Epithelial cell of proximal tubule (primary cell): ENCODE measurements at places on chromosomes 11 and 22.

GRCh38 chr11:12420706-12421105 is 43.3 kb downstream of the PARVA start:
- DNase-seq, result no peak

DNA sequence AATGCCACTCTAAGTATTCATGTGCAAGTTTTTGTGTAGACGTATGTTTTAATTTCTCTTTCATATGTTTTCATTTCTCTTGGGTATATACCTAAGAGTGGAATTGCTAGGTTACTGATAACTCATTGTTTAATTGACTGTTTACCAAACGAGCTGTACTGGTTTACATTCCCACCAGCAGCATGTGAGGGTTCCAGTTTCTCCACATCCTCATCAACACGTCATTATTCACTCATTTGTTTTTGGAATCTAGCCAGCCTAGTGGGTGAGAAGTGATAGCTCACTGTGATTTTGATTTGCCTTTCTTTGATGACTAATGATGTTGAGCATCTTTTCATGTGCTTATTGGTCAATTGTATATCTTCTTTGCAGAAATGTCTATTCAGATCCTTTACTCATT is 4.0 kb downstream of the ANKRD13D start:
- no peak for DNase-seq

DNA sequence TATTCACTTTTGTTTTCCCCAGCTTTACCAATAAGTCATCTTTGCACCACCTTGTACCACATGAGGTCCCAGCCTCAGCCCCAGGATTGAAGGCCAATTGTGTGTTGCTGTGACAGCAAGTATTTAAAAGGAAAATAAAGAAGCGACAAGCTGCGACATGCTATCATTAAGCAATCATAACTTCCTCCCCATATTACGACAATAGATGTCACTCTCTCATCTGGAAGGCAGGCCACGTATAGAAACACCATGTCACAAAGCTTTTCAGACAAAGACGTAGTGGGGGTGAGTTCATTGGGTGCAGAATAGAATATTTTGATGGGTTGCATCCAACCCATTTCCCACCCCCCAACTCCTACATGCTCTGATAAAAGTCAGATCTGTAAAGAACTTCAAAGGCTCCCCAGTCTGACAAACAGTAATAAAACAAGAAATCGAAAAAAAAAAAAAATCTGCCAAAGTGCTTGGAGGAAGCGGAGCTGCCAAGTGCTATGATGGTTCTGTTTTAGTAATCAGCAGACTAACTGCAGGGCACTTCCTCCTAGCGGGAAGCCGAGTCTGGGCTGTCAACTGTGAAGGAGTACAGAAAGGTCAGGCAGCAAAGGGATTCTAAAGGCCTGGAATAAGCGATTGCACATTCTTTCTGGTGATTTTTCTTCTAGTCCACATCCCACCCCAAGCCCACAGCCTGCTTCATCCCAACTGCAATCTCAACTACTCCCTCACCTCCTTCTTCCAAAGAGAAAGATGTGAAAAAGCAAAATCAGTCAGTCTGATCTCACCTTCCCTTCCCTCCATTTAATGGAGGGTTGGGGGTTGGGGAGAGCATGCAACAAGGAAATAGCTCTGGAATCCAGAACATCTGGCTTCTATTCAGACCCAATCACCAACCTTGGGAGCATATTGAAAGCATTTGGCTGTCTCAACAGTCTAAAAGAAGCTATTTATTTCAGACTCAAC is 131.4 kb upstream of the UBASH3B start:
- DNase-seq, result no peak

DNA sequence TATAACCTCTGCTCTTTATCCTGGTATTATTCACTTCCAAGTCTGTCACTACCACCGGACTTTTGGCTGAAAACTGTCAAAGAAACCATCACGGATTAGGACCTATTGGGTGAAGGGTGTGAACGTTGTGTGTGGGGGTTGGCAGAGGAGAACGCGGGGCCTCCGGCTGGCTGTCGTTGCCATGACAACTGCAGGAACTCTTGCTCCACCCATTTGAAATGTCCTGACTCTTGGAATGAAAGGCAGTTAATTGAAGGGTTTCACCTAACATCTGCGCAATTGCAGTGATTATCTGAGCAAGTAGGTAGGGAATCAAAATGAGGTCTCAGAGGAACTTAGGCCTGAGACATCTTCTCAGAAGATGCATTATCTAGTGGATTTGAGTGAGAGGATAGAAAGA is 60.9 kb upstream of the CLMP start:
- DNase-seq, result no peak

- DNase-seq, result no peak
These were observed 1336.3 kb downstream of the FAM181B start for GRCh38 chr11:81397316-81397715.

DNA sequence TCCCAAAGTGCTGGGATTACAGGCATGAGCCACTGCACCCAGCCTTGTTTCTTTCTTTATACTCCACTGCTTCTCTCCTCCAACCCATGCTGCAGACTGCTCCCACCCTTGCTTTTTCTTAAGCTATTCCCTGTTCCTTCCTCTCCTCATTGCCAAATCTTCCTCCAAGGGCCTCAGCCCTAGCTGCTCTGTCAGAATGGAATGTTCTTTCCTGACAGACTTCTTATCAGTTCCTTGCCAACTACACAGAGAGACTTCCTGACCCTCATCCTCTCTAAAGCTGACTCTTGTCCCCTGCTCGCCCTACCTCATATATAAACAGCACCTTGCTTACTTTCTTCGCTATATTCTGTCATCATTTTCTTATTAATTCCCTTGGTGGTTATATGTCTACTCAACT is 16.9 kb upstream of the PIK3C2A start:
- DNase-seq, result no peak

GRCh38 chr11:44347538-44347937 is 37.6 kb upstream of the ALX4 start:
- DNase-seq, result no peak

GRCh38 chr11:129932381-129933067 is 37.1 kb upstream of the NFRKB start:
- no peak for DNase-seq

DNA sequence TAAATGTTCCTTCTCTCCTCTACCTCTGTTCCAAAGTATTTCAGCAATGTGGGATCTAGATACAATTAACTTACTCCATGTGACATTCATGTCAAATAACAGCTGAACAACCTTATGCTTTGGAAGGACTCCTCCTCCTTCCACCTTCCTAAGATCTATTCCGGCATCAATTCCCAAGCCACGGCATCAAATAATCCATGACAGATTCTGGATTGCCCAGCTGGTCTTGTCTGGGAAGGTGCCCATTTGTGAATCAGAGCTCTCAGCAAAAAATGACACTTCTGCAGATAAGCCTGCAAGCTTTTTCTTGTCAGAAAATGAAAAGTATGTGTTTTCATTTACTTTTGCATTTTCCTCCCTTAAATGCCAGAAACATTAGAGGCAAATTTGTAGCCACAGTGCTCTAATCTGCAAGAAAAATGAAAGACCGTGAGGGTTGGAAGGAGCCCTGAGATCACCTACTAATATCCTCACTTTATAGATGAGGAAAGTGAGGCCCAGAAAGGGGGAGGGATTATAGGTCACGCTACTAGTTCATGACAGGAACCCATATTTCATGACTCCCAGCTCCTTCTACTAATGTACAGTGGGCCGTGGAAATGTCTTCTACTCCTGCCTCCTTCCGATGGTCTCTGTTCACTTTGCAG is 124.0 kb downstream of the ME3 start:
- no peak for DNase-seq

GRCh38 chr11:121536126-121536525 is 83.4 kb upstream of the SORL1-AS1 start:
- no peak for DNase-seq

DNA sequence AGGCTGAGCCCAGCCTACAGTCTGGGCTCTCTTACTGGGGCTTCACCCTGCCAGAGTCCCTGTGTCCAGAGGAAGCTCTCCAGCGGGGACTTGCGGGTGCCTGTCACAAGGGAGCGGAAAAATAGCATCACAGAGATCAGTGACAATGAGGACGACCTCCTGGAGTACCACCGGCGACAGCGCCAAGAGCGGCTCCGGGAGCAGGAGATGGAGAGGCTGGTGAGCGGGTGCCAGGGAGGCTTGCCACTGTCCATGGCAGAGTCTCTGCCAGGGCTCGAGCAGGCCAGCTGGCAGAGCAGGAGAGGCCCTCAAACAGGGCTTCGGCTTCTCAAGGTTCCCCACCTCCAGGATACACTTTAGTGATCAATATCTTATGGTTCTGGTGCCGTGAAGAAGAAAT is 21.0 kb downstream of the PHLDB1 start:
- DNase-seq, result no peak

- DNase-seq, result no peak
These were observed 1.4 kb downstream of the CELSR1 start for GRCh38 chr22:46535876-46536536.

- DNase-seq, result no peak
These were observed 1.2 kb downstream of the BIRC3 start for GRCh38 chr11:102318469-102318868.

DNA sequence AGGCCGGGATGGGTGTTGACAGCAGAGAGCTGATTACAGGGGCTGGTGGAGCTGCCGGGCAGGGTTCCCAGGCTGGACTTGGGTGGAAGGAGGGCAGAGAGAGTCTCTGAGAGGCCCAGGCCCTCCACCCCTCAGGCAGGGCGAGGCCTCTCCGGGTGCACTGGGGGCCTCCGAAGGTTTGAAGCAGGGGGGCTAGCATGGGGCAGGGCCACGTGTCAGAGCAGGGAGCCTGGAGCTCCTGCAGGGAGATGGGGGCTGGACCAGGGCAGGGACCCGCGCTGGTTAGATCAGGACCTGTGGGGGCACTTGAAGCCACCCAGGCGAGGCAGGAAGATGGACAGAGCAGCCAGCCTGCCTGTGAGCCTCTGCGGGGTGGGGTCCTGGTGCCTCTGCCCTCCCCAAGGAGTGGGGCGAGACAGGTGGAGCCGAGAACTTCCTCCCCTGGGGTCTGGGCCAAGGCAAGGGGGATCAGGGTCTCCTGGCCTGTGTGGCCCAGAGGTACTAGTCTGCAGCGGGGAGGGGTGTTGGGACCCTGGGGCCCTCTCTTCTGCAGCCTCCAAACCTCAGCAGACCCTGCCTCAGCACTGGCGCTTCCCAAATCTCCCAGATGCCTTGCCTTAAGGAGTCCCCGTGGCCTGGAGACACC is 911 bp downstream of the PANX2 start:
- no peak for DNase-seq

DNA sequence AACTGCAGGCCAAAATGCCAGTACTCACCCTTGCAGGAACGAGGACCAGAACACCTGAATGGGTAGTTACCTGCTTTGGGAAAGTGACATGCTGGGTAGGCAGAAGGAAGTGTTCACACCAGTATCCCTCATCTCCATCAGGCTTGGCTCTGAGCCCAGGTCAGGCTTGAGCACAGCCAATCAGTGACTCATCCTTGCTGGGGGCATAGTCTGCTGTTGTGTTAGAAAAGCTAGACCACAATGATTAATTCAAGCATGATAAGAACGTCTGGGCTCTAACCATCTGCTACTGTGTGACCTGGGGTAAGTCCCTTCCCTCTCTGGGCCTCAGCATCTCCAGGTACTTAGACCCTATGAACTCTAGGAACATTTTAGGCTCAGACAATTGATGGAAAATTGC is 450.4 kb downstream of the MIAT start:
- peak; percentile 92 for DNase-seq

DNA sequence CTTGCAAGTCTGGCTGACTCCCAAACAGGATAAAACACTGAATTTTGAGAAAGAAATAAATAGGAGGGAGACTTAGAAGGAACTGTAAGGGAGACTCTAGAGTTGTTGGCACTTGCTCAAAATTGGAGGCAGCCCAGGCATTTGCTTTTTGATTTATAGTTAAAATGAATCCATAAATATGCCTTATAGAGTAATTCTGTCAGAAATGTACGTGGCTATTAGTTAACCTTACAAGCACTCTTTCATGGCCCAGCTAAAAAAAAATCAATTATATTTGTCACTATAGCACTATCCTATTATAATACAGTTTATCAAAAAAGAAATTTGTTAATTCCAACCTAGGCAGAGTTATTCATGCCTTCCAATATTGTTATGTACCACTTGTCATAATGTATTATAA is 1000.0 kb upstream of the CHORDC1 start:
- DNase-seq, result no peak

- no peak for DNase-seq
These were observed 98.2 kb upstream of the CEP126 start for GRCh38 chr11:101816613-101817012.

DNA sequence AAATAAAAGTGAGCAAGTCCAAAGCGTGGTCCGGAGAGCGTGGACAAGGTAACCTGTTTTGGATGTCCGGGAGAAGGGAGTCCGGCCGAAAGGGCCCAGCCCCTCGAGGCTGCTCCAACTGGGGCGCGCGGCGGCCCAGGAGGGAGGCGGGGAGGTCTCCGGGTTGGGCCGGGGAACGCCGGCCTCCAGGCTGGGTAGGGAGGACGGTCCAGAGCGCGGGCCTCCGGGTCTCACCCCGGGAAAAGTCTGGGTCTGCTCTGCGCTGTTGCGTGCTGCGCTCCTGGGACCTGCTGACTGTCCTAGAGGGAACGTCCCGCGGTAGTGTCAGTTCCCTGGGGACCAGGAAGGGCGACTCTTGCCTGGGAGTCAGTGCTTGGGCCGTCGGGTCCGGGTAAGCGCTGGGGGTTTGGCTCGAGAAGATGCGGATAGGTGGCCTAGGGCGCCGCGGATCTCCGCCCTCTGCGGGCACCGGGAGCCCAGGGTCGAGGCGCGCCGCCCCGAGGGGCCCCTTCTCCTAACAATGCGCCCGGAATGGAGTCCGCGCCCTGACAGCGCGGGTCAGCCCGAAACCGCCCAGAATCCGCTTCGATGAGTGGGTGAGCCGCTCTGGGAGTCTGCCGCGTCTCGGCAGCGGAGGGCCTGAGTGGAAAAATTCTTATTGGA is 988 bp upstream of the FLI1 start:
- DNase-seq, result no peak

DNA sequence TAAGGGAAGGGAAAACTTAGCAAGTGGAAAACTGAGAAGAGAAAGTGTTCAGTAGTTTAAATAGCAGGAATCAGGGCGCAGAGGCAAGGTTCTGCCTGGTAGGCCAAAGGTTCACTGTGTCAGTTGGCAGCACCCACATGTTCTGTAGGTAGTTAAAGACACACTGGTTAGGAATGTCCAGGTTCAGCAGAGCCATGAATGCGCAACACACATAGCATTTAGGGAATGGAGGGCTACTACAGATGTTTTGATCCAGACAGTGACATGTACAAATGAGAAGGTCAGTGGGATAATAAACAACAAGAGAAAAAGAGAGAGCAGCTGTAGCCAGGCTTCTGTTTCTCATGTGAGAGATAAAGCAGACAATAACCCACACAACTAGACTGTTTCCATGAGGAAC is 56.2 kb upstream of the ARHGAP42 start:
- DNase-seq, result peak; percentile 49

DNA sequence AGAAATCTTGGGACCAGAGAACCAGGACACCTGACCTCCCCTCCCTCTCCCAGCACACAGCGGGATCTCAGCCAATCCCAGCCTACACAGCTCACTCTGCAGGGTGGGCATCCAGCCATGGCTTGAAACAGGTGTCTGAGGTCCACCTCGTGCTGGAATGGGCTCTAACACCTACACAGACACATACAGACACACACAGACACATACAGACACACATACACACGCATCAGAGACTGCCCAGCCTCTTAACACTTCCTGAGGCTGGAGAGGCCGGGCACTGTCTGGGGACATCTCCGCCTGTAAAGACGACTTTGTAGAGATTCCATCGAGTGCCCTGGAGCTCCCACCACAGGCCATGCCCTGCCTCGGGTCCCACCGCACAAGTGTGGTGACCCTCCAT is 36.7 kb downstream of the CAPN1 start:
- no peak for DNase-seq

GRCh38 chr22:43346521-43346929 is 3.4 kb upstream of the SCUBE1 start:
- no peak for DNase-seq

GRCh38 chr11:57942808-57943207 is 80.9 kb upstream of the OR9Q1 start:
- no peak for DNase-seq

GRCh38 chr11:65506772-65507505 is 8.1 kb downstream of the MALAT1 start:
- DNase-seq, result peak; percentile 99
